ENCODE measurements at places on chromosomes 4 and X.

DNA sequence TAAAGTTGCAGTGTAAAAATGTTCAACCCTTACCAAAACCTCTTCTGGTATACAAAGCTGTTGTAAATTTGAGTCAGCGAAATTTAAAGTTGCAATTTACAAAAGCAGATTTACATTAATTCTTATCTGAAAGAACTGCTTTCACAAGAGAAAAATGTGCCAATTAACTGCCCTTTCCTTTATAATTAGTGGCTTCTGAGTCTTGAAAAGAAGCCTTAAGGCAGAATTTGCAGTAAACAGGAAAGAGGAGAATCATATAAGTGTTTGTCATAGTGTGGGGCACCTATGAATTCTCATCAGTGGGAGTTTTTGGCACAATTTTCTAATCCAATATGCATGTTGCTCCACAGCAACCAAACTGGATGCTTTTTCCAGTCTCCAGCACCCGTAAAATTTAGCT, 125.3 kb upstream of the GABRG1 start:
- no peak for DNase-seq

- no peak for DNase-seq
Observed at GRCh38 chrX:118760025-118760424, 32.6 kb downstream of the IL13RA1 start.

- DNase-seq: no peak
Observed at GRCh38 chr4:175622887-175623286, 189.2 kb downstream of the GPM6A start.

- no peak for DNase-seq
Observed at GRCh38 chr4:115076691-115077090, 36.7 kb downstream of the NDST4 start.

- DNase-seq: no peak
Observed at GRCh38 chrX:153944800-153945150, 332 bp upstream of the RENBP start.

DNA sequence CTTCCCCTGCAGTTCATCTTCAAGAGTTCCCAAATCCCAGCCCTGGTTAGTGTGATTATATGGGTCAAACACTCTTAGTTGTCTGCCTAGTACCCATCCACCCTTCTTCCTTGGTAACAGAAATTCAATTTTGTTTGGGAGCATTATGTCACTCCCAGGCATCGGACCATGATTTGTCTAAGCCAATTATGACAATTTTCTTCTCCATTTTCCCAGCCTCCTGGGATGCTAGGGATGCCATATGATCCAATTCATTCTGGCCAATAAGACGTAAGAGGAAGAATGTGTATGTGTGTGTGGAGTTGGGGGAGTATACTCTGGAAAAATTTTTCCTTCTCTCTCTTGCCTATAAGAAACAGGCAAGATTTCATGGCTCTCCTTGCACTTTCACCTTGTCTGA, 465.9 kb downstream of the MID1IP1 start:
- DNase-seq: no peak

- no peak for DNase-seq
Observed at GRCh38 chr4:153747406-153747955, 12.3 kb downstream of the RNF175 start.

DNA sequence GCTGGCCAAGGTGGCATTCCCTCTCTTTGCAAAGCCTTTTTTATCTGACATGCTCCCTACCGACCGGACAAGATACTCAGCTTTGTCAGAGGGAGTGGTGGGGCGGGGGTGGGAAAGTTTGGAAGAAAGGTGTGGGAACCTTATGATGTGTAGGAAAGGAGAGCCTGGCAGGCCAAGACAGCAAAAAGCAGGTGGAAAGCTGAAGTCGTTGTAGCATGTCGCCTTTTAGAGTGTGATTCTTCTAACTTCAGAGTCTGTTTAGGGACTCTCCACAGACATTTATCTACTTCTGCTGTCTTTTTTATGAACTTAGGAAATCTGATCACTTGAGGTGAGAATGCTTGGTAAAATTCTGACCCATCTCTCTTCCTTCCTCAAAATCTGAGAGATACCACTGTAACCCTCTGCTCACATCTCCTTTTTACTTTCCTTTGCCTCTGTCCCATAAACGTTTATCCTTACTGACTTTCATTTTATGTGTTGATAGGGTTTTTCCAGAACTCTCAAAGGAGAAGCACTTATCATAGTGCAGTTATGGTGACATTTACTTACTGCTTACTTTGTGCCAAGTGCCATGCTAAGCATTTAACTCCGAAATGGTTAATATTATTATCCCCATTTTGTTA, 8.2 kb upstream of the RUFY3 start:
- DNase-seq: no peak

- DNase-seq: no peak
Observed at GRCh38 chr4:3802571-3803474, 36.6 kb downstream of the ADRA2C start.

DNA sequence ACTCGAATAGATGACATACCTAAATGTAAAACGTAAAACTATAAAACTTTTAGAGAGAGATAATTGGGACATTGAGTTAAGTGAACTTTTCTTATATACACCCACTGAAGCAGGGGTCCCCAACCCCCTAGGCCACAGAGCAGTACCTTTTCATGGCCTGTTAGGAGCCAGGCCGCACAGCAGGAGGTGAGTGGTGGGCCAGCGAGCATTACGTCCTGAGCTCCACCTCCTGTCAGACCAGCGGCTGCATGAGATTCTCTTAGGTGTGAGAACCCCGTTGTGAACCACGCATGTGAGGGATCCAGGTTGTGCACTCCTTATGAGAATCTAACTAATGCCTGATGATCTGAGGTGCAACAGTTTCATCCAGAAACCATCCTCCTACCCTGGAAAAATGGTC, 114.8 kb downstream of the HMX1 start:
- no peak for DNase-seq

DNA sequence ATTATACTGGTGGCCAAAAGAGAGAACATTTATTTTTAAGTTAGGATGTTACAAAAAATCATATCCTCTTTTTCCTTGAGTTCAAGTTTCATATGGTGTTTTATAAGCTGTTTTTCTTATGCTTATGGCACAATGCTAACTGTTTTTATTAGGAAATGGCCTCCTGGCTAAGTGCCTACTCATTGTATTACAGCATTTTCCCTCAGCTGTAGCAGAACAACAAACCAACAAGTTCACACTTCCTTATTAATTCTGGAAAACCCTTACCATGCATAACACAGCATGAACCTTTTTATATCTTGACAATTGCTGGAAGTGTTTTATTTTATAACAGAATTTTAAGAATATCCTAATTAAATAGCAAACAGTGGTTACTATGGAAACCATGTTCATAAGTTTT, 165.8 kb downstream of the GASK1B start:
- no peak for DNase-seq

- peak; percentile 85 for DNase-seq
Observed at GRCh38 chr4:87375719-87376291, 15.2 kb downstream of the HSD17B11 start.

- no peak for DNase-seq
Observed at GRCh38 chr4:156568041-156568440, 403.6 kb downstream of the PDGFC start.

DNA sequence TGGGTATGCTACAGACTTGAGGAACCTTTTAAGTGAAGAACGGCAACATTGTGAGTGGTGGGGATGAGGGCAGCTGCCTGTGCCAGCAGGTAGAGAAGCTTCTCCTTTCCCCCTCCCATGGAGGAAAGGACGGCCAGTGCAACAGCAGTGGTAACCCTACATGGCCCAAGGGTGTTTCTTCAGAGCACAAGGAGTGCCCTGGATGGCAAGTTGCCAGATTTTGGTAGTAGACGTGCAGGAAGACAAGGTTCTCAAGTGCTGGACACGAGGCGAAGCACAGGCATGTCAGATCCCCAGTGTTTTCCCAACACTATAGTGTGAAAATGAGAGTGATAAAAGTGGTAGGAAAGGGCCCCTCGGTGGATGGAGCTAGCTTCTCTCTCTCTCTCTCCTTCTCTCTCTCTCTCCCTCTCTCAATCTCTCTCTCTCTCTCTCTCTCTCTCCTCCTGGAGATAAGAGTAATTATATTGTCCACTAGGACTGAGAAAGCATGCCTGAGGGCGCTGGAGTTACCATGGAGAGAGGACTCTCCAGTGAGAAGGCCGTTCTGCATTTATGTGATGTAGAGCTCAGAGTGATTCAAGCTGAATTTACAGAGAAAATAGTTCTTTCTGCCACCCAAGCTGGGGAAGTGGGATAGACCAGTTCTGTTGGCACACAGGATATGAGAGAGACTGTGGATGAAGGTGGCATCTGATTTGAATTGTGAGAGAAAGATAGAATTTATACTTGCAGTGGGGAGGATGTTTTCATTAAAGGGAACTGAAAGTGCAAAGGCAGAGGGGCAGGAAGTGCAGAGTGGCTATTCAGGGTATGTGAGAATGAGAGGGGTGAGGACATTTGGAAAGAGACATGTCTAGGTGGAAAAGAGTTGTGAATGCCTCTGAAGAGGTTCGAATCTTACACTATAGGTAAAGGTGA, 25.7 kb upstream of the TRPC3 start:
- no peak for DNase-seq

DNA sequence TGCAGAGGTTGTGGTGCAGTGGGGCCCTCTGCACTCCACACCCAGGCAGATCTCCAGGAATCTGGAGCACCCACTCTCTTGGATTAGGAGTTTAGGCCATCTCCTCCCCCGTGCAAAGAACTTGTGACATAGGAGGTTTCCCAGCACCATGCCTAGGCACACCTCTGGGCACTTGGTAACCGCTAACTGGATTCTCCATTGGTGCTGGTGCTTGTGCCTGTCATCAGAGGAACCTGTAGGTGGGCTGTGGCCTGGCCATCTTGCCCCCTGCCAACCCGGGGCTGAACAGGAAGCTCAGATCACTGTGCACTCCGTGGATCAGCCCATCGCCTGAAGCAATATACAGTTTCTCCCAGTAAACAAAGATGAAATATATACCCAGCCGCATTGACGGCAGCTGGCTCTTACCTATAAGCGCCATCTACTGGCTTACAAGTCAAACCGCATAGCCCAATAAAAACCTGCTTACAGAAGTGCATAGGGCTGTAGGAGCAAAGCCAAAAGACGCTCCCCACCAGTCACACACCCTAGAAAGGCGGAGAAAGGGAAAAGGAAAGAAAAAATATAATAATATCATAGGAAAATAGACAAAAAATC, 19.1 kb upstream of the TEX13B start:
- DNase-seq: peak; percentile 4
